Daoy (cell line): ENCODE measurements at places on chromosomes 12 and 14. TPM values are rescaled to one million over a fixed set of nuclear protein-coding genes. Genes with fewer than 3 reads are reported as not detected.
A peak's percentile ranks its signal among the peaks of the same experiment; 100 is the strongest.

DNA sequence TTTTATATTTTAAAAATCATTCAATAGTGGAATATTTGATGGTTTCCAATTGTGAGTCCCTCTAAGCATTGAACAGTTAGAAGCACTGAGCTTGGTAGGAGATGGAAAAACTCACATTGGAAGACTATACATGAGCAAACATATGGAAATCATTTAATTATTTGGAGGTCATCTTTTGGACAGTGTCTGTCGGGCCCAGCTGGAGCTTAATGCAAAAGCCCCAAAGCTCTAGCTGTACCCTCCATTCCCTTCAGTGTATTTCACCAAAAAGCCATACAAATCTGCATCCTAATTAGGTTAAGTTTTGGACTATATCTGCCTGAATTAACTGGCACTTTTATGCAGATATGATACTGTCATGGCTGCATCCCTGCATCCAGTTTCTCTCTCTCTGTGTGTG lies 365.7 kb downstream of the FLRT2 start:
- DNase-seq = no peak

DNA sequence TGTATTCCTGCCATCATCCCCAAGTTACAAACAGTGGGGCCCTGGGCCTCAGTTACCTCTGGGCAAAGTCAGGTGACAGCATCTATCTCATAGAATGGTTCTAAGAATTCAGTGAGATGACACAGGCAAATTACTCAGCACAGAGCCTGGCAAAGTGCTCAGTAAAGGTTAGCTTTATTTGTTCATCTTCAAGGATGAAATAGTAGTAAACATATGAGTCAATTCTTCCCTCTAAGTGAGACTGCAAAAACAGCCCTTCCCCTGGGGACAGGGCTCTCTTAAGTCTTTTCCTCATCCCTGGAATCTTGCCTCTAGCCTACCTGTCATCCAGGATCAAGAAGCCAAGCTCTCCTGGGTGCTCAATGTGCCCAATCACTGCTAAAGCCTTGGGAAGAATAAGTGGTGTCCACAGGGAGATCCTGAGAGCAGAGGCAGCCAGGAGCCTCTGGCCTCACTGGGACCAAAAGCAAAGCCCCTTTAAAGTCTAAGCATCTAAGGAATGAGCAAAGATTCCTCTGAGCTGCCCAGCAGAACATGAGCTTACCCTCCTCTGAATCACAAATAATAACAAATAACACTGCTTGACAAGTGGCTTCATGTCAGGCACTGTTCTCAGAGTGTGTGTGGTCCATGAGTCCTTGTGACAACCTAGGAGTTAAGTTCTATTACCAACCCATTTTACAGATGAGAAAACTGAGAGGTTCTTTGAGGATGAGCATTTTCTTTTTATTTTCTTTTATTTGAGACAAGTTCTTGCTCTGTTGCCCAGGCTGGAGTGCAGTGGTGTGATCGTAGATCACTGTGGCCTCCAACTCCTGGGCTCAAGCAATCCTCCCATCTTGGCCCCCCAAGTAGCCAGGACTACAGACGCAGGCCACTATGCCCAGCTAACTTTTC lies 12.1 kb downstream of the NUAK1 start:
- no peak for DNase-seq

DNA sequence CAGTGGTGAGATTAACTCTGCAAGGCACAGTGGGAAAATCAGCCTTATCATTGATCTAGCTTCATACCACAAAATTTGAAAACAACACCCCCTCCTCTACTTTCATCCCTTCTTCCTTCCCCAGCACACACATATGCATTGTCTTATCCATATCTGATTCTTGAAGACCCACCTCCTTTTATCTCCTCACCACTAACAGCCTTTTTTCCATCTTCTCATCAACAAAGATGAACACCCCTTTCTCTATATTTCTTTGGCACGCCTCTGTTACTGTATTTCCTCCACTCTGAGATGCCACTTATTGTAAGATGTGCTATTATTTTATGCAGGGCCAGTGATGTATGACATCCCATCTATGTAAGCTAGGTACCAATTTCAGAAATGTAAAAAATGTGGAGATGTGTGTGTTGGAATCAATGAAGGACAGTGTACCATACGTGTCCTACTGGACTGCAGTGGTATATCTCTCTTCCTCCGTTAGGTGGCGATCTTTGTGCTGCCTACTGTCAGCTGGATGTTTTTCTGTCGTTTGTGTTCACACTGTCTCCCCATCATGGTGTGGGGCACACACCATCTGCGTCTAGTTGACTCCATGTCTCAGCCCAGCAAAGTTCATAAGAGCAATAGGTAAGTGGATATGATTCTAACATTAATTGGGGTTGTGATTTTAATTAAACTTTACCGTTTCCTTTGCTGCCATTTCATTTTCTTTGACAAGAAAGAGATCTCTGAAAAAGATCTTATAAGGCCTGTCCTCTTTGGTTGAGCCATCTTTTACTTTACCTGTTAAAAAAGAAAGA lies 24.0 kb downstream of the CCDC38 start:
- peak; percentile 50 for DNase-seq

DNA sequence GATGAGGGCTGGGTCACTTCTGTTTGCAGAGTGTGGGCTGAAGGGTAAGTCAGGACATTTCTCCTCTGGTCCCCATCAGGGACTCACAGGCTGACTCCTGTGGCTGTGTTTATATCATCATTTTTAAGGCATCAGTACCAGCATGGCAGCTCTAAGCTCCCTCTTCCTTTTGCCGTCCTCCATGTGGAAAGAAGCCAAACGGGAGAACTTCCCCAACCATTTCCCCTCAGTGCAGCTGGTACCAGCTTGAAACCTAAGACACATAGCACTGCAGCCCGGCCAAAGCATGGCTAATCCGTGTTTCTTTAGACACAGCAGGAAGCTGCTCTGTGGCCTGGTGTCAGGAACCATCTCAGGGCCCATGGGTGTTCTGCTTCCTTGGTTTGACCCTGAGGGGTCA lies 31.9 kb upstream of the ATP2A2 start:
- no peak for DNase-seq

DNA sequence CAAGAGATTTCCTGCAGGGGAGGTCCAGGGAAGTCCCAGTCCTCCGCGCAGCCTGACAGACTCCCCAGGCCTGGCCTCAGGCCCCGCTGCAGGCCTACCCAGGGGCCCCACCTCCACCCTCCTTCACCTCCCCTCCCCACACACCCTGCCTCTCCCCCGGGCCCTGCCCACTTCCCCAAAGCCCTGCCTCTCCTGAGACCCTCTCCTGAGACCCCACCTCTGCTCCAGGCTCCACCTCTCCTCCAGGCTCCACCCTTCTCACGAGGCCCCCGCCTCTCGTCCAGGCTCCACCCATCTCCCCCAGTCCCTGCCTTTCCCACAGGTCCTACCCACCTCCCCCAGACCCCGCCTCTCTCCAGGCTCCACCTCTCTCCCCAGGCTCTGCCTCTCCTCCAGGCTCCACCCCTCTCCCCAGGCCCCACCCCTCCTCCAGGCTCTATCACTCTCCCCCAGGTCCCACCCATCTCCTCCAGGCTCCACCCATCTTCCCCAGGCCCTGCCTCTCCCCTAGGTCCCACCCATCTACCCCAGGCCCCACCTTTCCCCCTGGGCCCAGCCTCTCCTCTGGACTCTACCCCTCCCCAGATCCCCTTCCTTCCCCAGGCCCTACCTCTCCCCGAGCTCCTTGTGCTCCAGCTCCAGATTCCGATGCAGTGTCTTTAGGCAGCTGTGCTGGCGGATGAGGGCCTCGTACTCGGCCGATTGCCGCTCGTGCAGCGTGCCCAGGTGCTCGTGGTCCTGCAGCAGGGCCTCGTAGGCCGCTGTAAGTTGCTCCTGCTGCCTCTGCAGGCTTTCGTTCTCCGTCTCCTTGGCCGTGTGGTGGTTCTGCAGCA lies 58.8 kb upstream of the GPR68 start:
- DNase-seq = peak; percentile 58

GRCh38 chr12:80269803-80270552 lies 170.6 kb downstream of the OTOGL start:
- peak; percentile 50 for DNase-seq

GRCh38 chr12:96711364-96711763 lies 195.7 kb upstream of the NEDD1 start:
- no peak for DNase-seq

- DNase-seq = no peak
Observed at GRCh38 chr14:29220566-29220965, 454.0 kb downstream of the FOXG1 start.

DNA sequence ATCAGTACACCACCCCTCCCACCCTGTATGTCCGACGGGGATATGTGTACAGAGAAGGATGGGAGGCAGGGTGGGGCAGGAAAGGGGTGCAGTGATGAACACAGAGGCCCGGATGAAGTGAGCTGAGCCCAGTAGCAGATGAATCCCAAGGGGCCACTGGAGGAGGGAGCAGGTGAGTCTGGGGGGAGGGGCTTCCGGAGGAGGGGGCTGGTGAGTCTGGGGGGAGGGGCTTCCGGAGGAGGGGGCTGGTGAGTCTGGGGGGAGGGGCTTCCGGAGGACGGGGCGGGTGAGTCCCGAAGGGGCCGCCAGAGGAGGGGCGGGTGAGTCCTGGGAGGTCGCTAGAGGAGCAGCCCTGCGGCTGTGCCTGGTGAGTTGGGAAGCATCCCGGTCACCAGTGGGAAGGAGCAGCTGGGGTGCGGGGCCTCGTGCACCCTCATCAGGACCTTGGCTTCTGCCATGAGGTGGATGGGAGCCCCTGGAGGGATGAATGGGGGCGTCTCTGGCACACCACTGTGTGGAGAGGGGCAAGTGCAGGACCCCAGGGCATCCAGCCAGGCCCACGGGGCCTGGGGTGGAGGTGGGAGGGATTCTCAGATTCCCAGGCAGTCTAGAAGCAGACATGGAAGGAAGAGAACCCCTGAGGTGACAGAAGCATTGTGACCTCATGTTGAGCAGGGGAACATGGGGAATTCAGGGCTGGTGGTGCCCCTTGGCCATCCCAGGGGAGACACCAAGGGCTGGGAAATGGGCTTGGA lies 14.0 kb downstream of the BEGAIN start:
- DNase-seq = no peak

- DNase-seq = no peak
Observed at GRCh38 chr14:34498684-34499412, 36.8 kb upstream of the SPTSSA start.

DNA sequence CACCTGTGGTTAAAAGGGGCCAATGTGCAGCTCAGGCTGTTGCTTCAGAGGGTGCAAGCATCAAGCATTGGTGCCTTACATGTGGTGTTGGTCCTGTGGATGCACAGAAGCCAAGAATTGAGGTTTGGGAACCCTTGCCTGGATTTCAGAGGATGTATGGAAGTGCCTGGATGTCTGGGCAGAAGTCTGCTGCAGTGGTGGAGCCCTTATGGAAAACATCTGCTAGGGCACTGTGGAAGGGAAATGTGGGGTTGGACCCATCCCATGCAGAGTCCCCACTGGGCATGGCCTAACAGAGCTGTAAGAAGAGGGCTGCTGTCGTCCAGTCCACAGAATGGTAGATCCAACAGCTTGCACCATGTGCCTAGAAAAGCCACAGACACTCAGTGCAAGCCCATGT lies 36.6 kb downstream of the PCNX1 start:
- no peak for DNase-seq

DNA sequence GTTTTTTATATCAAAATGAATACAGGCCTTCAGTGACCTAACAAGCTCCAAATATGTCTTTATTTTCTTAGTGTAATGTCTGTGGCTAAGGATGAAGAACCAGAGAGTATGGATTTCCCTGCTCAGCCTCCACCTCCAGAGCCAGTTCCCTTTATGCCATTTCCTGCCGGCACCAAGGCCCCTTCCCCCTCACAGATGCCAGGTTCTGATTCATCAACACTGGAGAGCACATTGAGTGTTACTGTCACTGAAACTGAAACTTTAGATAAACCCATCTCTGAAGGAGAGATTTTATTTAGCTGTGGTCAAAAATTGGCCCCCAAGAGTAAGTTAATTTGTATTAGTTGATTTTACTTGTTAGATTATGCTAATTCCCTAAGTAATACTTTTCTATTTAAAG lies 61.0 kb downstream of the KIAA0586 start:
- peak; percentile 84 for DNase-seq

- DNase-seq = no peak
Observed at GRCh38 chr14:95360828-95361227, 41.1 kb upstream of the CLMN start.

- DNase-seq = no peak
Observed at GRCh38 chr14:26887847-26888246, 290.0 kb upstream of the NOVA1 start.

GRCh38 chr12:1630827-1631591 lies 2.0 kb downstream of the WNT5B start:
- DNase-seq = no peak

DNA sequence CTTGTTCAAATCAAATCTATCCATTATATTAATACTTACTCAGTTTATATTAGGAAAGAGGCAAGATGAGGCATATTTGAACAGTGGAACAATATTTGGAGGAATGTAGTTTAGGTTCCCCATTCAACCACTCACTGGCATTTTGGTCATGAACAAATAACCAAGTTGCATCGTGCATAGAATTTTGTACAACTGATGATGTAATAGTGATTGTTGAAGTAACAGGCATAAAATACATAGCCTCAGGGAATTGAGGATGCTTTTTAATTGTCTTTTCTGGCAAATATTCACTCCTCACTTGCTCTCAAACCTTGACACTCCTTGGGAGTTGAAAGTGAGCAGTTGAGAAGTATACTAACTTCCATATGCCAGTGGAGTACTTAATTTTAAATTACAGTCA lies 175.2 kb downstream of the SRGAP1 start:
- no peak for DNase-seq

DNA sequence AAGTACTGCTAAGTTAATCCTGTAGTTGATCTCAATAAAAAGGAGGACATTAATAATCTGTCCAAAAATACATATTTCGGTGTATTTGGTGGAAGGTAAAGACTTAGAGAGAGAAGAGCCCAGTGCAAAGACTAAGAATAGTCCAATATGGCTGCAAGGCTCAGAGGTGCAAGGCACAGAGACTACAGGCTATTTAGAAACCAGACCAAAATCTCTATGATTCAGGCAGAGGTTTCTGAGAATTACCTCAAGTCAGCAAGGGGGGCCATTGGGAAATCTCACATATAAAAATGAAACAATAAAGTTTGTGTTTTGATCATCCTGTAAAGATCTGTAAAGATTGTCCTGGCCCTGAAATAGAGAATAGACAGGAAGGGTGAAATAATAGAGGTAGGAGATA lies 1173.0 kb downstream of the VRK1 start:
- DNase-seq = no peak

- DNase-seq = no peak
Observed at GRCh38 chr12:68727776-68728175, 18.2 kb upstream of the SLC35E3 start.

The DIO2 gene
- 3.5 and 17.9 TPM in 2 replicates for total RNA-seq

The WNT5B gene
- total RNA-seq = 58.7 and 72.9 TPM in 2 replicates

The NTF3 gene
- 12.7 and 25.3 TPM in 2 replicates for total RNA-seq

The SIX1 gene
- total RNA-seq = 14.9 and 15.1 TPM in 2 replicates

The EPYC gene
- total RNA-seq = not detected in 2 replicates

The ESPL1 gene
- 29.0 and 31.6 TPM in 2 replicates for total RNA-seq

The C12orf60 gene
- 1.5 and 4.5 TPM in 2 replicates for total RNA-seq

The KLRK1 gene
- not detected in 2 replicates for total RNA-seq

The ACSS3 gene
- 4.2 and 7.0 TPM in 2 replicates for total RNA-seq

The SLC6A15 gene
- total RNA-seq = 12.5 and 13.6 TPM in 2 replicates

The ASPG gene
- not detected in 2 replicates for total RNA-seq
